ENCODE measurements at places on chromosomes 3 and 15.
A peak's percentile ranks its signal among the peaks of the same experiment; 100 is the strongest.

DNA sequence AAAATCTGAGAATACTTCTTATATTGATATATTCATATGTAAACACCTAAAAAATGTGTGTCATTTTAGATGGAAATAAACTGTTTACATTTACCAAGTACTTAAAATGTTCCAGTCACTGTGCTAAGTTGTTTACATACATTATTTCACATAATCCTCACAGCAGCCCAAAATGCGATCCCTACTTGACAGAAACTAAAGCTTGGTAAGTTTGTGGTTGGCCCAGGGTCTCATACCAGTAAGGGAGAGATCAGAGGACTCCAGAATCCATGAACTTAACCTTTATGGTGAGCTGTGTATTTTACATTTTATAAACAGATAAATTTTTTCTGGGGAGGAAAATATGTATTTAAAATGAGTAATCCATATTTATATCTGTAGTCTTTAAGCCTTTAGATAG, 51.2 kb downstream of the SLC25A26 start:
- no peak for DNase-seq

- no peak for DNase-seq
These were observed 2.2 kb upstream of the LSMEM2 start for GRCh38 chr3:50276762-50277101.

DNA sequence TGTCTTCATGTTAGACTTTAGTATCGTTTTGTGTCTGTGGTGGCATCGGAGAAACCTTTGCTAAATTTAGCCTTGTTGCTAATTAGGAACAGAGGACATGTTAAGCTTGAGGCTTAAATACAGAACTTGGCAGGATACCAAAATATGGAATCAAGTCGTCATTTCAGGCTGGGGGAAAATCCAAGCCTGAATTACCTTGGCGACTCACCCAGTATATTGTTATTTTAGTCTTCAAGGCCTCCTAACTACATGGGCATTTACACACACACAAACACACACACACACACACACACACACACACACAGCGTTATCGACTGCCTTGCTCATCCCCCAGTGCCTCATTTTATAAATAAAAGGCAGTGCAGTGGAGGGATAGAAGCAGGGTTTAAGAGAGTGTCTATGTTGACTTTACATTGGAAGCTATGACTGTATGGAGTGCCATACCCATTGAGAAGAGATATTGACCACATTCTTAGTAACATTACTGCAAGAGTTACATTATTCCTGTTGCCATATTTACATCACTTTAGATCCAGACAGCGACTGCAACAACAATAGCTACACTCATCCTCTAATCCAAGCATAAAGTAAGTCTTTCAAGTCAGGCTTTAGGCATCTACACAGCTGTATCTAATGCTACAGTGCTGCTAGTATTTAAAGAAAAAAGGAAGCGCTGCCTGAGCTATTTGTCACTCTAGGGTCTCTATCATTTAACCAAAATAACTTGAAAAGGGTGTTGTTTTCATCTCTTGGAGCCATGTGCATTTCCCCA, 210.8 kb upstream of the SEMA6D start:
- no peak for DNase-seq

DNA sequence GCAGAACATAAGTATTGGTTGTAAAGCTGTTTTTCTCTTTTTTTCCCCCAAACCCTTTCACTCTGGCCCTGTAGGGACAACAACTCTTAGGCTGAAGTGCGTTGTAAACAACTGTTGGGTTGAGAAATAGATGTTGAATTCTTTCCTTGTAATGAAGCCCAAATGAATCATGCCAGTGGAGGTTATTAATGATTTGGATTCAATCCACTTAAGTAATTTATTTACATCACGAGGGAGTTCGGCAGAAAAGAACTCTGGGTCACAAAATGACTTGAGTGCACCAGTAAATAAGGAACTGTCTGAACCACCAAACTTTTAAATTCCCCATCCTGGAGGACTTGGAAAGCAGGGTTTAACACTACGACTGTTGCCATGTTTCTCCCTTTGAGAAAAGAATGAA, 218.9 kb downstream of the PDZRN3 start:
- DNase-seq, result no peak

GRCh38 chr3:28690176-28690575, 341.6 kb upstream of the AZI2 start:
- no peak for DNase-seq

- no peak for DNase-seq
These were observed 432.1 kb upstream of the CFAP20DC start for GRCh38 chr3:59481776-59482400.

- no peak for DNase-seq
These were observed 717.6 kb upstream of the GOLIM4 start for GRCh38 chr3:168813225-168813802.

DNA sequence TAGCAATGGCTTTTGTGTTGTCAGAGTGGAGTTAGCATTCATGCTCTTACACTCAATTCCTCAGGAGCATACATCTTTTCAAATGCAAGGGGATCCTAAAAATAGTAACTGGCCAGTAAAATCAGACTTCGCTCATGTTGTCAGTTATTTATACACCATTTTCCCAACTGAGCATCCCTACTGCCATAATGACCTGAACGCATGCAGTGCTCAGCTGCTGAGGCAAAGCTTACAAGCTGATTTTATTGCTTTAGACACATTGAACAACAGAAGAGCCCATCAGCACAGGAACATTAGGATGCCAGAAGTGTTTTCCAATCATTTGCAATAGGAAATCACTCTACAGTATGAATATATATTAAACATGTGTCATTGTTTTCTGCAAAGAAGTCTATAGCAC, 689.7 kb upstream of the BCHE start:
- DNase-seq, result no peak

DNA sequence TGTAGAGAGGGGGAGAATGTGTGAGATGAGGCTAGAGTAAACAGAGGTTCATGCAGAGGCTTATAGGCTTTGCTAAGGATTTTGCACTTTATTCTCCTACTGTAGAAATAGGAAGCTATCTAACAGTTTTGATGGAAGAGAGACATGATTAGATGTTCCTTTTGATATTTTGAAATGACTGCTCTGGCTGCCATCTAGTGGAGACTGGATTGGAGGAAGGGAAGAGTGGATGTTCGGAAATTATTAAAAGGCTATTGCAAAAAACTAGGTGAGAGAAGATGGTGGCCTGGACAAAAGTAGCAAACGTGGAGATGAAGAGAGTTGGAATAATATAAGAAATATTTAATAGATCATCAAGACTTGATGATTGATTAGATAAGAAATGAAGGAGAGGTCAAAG, 42.2 kb downstream of the SYN2 start:
- DNase-seq, result no peak

DNA sequence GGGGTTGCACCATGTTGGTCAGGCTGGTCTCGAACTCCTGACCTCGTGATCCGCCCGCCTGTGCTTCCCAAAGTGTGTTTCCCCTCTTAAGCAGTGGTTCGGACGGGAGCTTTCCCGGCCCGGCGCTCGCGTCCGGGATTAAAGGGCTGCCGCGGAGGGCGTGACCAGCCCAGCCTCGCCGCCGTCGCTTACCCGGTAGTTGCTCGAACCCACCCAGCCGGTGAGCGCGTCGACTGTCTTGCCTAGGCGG, 513 bp downstream of the CLASP2 start:
- DNase-seq, result peak; percentile 38

DNA sequence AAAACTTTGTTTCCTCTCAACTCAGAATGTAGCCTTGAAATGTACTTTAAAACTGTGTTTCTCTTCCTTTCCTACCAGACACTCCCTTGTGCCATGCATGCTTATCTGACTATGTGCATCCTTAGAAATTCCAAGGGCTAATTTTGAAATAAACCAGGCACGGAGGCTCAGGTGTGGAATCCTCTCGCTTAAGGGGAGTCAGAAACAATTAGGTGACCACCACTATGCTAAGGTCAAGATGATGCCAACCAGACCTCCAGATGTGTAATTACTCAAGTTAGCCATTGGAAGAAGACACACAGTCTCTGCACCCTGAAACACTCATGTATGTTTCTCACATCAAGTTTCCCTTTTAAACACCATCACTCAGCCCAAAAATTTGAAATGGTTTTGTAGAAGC, 572.1 kb downstream of the VGLL3 start:
- DNase-seq, result no peak

DNA sequence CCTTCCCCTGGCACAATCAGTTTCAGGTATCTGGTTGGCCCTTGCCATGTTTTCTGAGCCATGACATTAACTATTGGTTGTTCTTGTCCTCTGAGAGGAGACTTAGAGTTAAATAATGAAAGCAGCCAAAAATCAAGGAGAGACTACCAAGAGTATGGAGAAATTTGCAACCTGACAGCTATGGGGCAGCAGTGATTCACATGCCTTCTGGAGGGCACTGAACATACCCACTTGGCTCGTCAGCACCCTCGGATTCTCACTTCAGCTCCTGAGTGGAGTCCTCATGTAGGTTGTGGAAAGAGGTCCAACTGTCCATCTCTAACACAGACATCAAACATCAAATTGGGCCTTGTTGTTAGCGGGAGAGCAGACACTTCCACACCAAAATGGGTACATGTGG, 265.6 kb downstream of the EBLN2 start:
- DNase-seq, result no peak

DNA sequence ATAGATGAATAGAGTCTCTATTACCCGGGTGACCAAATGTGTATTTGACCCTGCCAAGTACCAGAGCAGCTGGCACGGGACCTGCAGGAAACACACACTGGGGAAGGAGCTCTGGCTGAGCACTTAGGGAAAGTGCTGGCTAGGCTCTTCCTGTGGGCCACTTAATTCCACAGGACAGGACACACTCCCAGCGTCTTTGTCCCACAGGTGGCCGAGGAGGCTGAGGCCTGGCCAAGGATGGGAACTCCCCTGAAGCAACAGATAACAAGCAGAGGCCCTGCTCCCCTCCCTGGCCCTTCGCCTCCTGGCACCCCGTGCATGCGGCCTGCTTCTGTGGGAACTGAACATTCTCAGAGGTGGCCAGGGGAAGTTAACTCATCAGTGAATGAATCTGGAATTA, 180.8 kb downstream of the ATP10A start:
- DNase-seq, result no peak

- no peak for DNase-seq
These were observed 2.1 kb downstream of the KAT2B start for GRCh38 chr3:20042331-20042730.

DNA sequence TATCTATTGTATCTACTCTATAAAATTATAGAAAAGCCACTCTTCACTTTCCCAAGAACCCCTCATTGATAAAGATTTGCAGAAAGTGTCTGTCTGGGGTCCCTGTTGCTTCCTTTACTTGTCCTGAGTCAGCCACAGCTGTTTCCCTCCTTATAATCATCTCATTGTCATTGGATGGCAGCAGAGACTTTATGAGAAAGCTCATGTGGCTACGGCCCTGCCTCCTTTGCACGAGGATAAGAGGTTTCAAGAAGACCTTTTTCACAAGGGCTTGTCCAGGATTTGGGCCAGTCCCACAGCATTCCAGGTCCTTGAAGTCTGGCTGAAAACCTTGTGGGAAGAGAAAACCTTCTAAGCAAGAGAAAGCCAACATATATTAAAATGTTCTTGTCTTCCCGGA, 41.9 kb upstream of the THBS1 start:
- DNase-seq, result no peak

DNA sequence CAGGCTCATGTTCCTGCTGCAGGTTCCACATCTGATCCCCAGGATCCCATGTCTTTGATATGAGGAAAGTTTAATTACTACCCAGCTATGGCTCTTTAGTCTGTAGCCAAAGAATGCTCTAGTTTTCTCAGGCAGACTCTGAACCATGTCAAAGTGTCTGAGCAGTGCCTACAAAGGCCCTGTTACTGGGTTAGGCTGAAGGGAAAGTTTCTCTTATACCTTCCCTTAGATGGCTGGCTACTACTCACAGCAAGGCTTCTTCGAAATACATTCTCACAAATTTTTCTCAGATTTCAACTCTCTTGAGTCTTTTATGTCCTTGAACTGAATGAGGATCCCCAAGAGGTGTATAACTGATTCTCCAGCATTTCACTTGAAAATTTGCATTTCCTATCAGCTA, 102.4 kb downstream of the NR1D2 start:
- DNase-seq, result no peak

- DNase-seq, result peak; percentile 51
These were observed at the start of gene PARP14 for GRCh38 chr3:122680475-122681283. PARP14 (plus strand) TSS chr3:122680839; CDS start chr3:122680884, 45 bp downstream.

DNA sequence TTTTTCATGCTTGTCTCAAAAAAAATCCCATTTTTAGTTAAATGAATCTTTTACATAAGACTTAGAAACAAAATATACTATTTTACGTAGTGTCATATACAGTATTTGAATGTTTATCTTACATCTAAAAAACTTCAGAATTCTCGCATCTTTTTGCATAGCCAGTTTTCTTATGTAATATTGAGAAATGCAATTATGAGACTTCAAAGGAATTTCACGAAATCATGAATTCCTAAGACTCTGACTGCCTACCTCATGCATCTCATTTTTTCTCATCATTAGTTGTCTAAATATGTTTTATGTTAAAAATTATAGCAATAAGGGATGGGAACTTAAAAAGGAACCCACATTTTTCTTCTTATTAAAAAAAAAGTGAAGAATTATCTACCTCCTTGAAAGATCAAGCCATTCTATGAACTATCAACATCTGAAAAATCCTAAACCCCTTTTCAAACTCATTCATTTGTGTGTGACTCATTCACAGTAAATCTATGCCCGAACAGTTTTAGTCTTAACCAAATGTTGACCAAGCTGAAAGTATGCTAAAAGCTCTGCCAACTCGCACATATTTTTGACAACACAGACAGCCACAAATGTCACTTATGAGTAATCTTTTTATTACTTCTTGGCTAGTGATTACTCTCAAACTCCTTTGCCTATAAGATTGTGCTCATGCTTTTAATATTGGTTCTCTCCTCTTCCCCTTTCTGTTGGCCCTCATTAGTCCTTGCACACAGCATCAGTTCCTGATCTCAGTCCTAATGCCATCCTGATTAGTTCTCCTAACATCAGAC, 115.9 kb downstream of the DCLK3 start:
- DNase-seq, result no peak

- DNase-seq, result peak; percentile 14
These were observed 1.1 kb upstream of the SUCLG2 start for GRCh38 chr3:67655364-67656121.

- no peak for DNase-seq
These were observed 3.0 kb upstream of the PIAS1 start for GRCh38 chr15:68051109-68051508.

- DNase-seq, result no peak
These were observed 98.5 kb upstream of the SOX2 start for GRCh38 chr3:181613191-181613590.

DNA sequence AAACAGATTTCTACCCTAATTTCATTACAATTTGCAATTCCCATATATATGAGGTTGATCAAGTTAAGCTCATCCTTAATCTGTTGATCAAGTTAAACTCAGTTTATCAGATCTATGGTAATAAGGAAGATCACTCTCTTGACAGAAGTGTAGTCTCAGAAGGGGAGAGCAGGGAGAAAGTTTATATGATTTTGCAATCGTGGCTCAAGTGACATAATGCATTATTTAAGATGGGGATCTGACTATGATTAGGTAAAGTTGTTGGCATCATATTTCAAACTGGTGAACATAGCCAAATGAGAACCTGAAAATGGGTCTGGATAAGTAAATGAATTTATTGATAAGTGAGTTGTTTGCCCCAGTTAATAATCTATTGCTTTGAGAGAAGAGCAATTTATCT, 995.3 kb downstream of the OTOL1 start:
- no peak for DNase-seq

- DNase-seq, result no peak
These were observed 326.6 kb upstream of the C2CD4B start for GRCh38 chr15:62491642-62492041.
